ENCODE measurements at places on chromosomes 11 and 22.

- H3K4me3 ChIP-seq: no peak overlapping the region
- H3K4me1 ChIP-seq: no peaks in the 10 kb centered on the region
- H3K27ac ChIP-seq: no peak overlapping the region
- no peaks in the 10 kb centered on the region for H3K27me3 ChIP-seq
- DNase-seq: no peak
Measured at GRCh38 chr11:84089072-84090057, 803.2 kb upstream of the CCDC90B start.

DNA sequence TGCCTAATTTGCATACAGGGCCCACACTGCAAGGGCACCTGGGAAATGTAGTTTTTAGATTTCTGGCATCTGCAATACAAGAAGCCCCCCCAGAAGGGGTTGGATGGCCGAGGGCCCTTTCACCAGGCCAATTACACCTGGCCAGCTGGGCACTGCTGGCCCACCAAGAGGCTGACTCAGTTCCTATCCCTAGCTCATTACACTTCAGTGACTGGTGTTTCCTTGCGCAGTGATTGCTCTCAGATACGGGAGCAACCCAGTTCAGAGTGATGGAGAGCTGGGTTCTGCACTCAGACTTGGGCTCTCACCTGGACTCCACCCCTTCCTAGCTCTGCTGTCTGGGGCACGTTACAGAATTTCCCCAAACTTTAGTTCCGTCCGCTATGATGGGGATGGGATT is 81.1 kb upstream of the SHANK2 start:
- no peaks in the 10 kb centered on the region for H3K4me1 ChIP-seq
- DNase-seq: peak; percentile 9
- H3K4me3 ChIP-seq: no peak overlapping the region
- no peaks in the 10 kb centered on the region for H3K36me3 ChIP-seq
- H3K27ac ChIP-seq: no peak overlapping the region

- no peak for DNase-seq
- H3K27ac ChIP-seq: no peak overlapping the region
- H3K36me3 ChIP-seq: no peaks in the 10 kb centered on the region
- H3K4me1 ChIP-seq: no peaks in the 10 kb centered on the region
- H3K27me3 ChIP-seq: no peaks in the 10 kb centered on the region
- H3K4me3 ChIP-seq: no peak overlapping the region
Measured at GRCh38 chr11:93694557-93694956, 33.1 kb downstream of the CEP295 start.

GRCh38 chr22:33539902-33540751 is 380.1 kb downstream of the LARGE1 start:
- H3K36me3 ChIP-seq: no peaks in the 10 kb centered on the region
- no peaks in the 10 kb centered on the region for H3K4me1 ChIP-seq
- no peak for DNase-seq
- no peak overlapping the region for H3K4me3 ChIP-seq
- H3K27me3 ChIP-seq: no peaks in the 10 kb centered on the region

- no peak overlapping the region for H3K4me3 ChIP-seq
- no peaks in the 10 kb centered on the region for H3K36me3 ChIP-seq
- no peak for DNase-seq
- H3K27ac ChIP-seq: no peak overlapping the region
- H3K4me1 ChIP-seq: no peaks in the 10 kb centered on the region
Measured at GRCh38 chr22:20254975-20255946, 12.9 kb downstream of the RTN4R start.

DNA sequence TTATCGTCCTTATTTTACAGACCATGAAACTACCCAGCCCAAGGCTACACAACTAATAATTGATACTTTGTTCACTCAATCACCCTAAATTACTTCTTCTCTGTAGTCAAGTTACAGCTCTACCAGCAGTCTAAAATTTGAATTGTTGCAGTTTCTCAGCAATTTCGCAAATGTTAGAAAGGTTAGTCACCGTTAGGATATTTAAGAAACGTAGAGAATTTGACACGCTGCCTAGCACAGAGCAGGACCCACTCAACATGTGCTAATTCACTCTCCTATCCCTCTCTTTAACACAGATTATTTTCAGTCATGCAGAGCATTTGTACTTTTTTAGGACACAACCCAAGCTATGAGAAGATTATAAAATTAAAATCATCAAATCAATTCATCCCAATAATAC is 771.1 kb upstream of the LUZP2 start:
- DNase-seq: no peak
- H3K4me3 ChIP-seq: no peak overlapping the region
- H3K36me3 ChIP-seq: no peaks in the 10 kb centered on the region
- no peaks in the 10 kb centered on the region for H3K4me1 ChIP-seq

DNA sequence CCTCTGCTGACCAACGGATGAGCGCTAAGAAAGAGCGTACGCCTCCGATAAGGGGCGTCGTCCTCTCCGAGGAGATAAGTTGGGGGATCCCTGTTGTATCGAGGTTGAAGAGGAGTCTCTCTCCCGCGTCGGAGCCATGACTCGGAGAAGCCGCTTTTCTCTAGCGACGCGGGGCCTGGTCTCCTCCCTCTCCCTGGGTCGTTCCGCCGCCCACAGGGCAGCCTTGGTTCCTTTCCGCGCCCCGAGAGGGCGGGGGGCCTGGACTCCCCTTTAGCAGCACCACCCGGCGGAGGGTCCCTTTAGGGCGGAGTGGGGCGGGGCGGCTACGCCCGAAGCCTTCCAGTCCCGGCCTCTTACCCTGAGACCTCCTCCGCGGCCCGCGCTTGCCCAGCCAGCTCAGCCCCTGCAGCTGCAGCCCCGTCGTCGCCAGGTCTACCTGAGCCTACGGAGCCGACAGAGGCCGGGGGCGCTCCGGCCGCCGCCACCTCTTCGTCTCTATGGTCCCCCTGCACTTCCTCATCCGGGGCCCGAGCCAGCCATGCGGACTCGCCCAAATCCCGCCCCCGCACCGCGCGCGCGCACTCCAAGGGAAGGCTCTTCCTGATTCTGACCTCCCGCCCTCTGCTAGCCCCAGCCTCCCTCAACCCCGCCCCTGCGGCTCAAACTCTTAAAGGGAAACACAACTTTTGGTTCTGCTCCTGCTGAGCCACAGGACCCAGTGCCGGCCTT is at the start of gene PRR14L:
TSS of gene PRR14L (minus strand) at position 497 of the 729 bp plus-strand sequence. CDS start 11,272 bp downstream, outside the sequence.
- H3K27ac ChIP-seq: peak within 1 kb of the TSS; percentile 84
- peak within 1 kb of the TSS; percentile 81 for H3K4me3 ChIP-seq
- H3K4me1 ChIP-seq: peaks cover 44% of the 10 kb centered on the region
- no peaks in the 10 kb centered on the region for H3K36me3 ChIP-seq

- no peaks in the 10 kb centered on the region for H3K27me3 ChIP-seq
- peak; percentile 53 for DNase-seq
- peaks cover 32% of the 10 kb centered on the region for H3K4me1 ChIP-seq
- H3K4me3 ChIP-seq: peak overlapping the region; percentile 61
- no peaks in the 10 kb centered on the region for H3K36me3 ChIP-seq
Measured at GRCh38 chr11:65423516-65424204, 1.1 kb downstream of the NEAT1 start.

- no peaks in the 10 kb centered on the region for H3K36me3 ChIP-seq
- H3K27me3 ChIP-seq: no peaks in the 10 kb centered on the region
- peaks cover 8% of the 10 kb centered on the region for H3K4me1 ChIP-seq
- H3K27ac ChIP-seq: no peak overlapping the region
- no peak overlapping the region for H3K4me3 ChIP-seq
- peak; percentile 33 for DNase-seq
Measured at GRCh38 chr11:34234086-34234740, 123.6 kb downstream of the ABTB2 start.

DNA sequence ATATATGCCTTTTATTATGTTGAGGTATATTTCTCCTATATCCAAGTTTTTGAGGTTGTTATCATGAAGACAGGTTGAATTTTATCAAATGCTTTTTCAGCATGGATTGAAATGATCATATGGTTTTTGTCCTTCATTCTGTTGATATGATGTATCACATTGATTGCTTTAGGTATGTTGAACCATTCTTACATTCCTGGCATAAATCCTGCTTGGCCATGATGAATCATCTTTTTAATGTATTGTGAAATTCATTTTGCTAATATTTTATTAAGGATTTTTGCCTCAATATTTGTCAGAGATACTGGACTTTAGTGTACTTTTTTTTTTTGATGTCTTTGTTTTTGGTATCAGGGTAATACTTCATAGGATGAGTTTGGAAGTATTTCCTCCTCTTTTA is 283.8 kb upstream of the C11orf87 start:
- H3K4me3 ChIP-seq: no peak overlapping the region
- no peaks in the 10 kb centered on the region for H3K27me3 ChIP-seq
- no peaks in the 10 kb centered on the region for H3K4me1 ChIP-seq
- no peak for DNase-seq

- no peak overlapping the region for H3K4me3 ChIP-seq
- H3K4me1 ChIP-seq: peaks cover 43% of the 10 kb centered on the region
- H3K36me3 ChIP-seq: no peaks in the 10 kb centered on the region
- DNase-seq: no peak
Measured at GRCh38 chr11:78351979-78352841, 65.4 kb downstream of the GAB2 start.

DNA sequence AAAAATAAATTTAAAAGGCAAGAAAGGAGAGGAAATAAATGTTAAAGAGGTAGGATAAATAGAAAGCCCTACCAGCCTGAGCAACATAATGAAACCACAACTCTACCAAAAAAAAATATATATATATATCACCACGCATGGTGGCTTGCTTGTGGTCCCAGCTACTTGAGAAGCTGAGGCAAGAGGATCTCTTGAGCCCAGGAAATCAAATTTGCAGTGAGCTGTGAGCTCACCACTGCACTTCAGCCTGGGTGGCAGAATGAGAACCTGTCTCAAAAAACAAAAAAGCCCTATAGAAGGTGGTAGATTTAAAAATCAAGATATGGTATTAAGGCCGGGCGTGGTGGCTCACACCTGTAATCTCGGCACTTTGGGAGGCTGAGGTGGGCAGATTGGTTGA is 10.5 kb downstream of the NUCB2 start:
- H3K4me3 ChIP-seq: no peak overlapping the region
- no peaks in the 10 kb centered on the region for H3K27me3 ChIP-seq
- DNase-seq: no peak
- no peaks in the 10 kb centered on the region for H3K36me3 ChIP-seq

DNA sequence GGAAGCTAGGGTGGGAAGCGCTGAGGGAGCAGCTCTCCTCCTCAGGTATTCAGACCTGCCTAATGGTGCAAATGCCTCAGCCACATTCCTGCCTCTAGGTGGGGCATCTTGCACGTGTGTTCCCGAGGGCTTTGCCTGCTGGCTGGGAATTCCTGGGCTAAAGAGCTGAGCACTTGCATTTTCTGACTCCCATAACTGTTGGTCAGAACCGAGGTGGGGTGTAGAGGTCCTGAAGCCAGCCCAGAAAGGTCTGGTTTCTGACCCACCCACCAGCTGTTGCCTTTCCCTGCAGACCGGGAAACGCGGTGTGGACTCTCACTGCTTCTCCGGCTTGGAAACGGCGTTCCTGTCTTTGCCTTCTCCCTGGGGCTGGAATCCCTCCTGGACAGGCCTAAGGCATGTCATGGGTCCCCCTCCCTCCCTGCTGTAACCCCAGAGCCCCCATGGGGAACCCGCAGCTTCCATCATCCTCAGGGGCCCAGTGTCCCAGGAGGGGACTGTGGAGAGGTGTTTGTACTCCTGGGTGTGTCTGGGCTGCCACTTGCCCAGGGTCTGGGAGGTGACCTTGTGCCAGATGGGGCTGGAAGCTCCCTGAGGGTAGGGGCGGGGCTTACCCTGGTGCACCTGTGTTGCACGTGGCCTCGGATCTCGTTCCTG is 24.0 kb upstream of the SMIM38 start:
- H3K27me3 ChIP-seq: no peaks in the 10 kb centered on the region
- H3K36me3 ChIP-seq: no peaks in the 10 kb centered on the region
- no peak overlapping the region for H3K4me3 ChIP-seq
- peak; percentile 83 for DNase-seq

- no peaks in the 10 kb centered on the region for H3K36me3 ChIP-seq
- H3K27me3 ChIP-seq: no peaks in the 10 kb centered on the region
- no peaks in the 10 kb centered on the region for H3K4me1 ChIP-seq
- no peak overlapping the region for H3K4me3 ChIP-seq
- H3K27ac ChIP-seq: peak overlapping the region; percentile 87
Measured at GRCh38 chr22:17266251-17266971, 47.2 kb upstream of the ADA2 start.

GRCh38 chr11:44171518-44171917 is 76.0 kb downstream of the EXT2 start:
- H3K4me1 ChIP-seq: no peaks in the 10 kb centered on the region
- H3K36me3 ChIP-seq: no peaks in the 10 kb centered on the region
- H3K27ac ChIP-seq: no peak overlapping the region
- H3K27me3 ChIP-seq: no peaks in the 10 kb centered on the region
- H3K4me3 ChIP-seq: no peak overlapping the region
- no peak for DNase-seq

DNA sequence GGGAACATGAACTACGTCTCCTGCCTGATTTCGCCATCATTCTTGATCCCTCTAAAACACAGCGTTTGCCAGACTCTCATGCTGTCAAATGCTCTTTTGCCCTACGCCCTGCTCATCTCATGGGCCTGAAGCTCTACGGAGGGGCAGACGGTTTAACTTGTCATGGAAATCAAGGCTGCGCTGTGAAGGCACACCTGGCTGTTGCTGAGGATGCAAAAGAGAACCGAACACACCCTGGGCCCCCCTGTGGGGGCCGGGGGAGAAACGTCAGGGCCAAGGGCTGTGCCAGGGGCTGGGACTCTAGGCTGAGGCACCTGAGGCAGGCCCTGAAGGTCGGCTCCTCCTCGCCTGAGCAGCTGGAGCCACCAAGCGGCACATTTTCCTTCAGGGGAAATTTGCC is 957.2 kb downstream of the BRD1 start:
- no peak overlapping the region for H3K27ac ChIP-seq
- H3K4me3 ChIP-seq: no peak overlapping the region
- no peaks in the 10 kb centered on the region for H3K27me3 ChIP-seq
- H3K4me1 ChIP-seq: no peaks in the 10 kb centered on the region

DNA sequence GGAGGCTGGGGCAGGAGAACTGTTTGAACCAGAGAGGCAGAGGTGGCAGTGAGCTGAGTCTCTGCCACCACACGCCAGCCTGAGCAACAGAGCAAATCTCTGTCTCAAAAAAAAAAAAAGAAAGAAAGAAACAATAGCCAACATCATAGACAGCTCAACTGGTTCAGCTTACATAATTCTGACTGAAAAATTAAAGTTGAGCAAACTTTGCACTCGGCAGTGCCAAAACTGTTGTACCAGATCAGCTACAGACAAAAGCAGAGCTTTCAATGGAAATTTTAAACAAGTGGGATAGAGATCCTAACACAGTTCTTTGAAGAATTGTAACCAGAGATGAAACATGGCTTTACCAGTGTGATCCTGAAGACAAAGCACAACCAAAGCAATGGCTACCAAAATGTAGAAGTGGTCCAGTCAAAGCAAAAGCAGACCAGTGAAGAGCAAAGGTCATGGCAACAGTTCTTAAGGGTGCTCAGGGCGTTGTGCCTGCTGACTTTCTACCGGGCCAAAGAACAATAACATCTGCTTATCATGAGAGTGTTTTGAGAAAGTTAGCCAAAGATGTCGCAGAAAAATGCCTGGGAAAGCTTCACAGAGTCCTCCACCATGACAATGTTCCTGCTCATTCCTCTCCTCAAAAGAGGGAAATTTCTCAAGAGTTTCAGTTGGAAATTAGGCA is 59.3 kb downstream of the TTC28 start:
- no peaks in the 10 kb centered on the region for H3K4me1 ChIP-seq
- H3K27ac ChIP-seq: no peak overlapping the region
- DNase-seq: no peak
- H3K27me3 ChIP-seq: no peaks in the 10 kb centered on the region
- no peak overlapping the region for H3K4me3 ChIP-seq

All from Peyer's patch (tissue), 4 donors.